Thymus (tissue), 14 donors: ENCODE measurements at places on chromosomes 7 and 10. TPM values are rescaled to one million over a fixed set of nuclear protein-coding genes. Genes with fewer than 3 reads are reported as not detected.

DNA sequence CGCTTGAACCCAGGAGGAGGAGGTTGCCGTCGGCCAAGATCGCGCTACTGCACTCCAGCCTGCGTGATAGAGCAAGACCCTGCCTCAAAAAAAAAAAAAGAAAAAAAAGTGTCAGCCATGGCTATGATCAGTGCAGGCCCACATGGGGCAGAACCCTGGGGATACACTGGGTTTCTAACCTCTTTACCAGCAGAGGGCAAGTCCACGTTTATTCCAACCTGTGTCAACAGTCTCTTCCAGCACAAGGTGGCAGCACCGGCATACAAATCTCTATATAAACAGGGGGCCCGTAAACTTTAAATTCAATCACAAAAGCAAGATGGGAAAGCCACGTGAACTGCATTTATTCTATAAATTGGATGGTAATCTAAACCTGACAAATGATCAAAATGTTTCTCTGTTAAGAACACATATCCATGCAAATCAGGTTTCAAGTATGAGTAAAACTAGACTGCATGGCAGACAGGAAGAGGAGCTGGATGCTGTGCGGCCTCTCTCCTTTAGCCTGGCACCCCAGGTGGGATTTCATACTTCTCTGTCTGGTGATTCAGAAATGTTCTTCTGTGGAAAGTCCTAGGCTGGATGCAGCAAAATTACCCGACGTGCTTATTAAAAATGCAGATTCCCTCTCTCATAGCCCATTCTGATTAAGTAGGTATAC lies 60.0 kb upstream of the STEAP1B start:
- peaks cover 14% of the 10 kb centered on the region for H3K27me3 ChIP-seq
- no peak overlapping the region for H3K4me3 ChIP-seq
- DNase-seq: peak; percentile 24
- H3K4me1 ChIP-seq: peaks cover 8% of the 10 kb centered on the region

The NDUFA5 gene
- 146 TPM for polyA plus RNA-seq

The ITPRID1 gene
- 0.02 TPM for polyA plus RNA-seq

GRCh38 chr7:135664046-135664589 lies 1.8 kb downstream of the STMP1 start:
- no peak overlapping the region for H3K27ac ChIP-seq
- no peaks in the 10 kb centered on the region for H3K36me3 ChIP-seq
- H3K4me1 ChIP-seq: peaks cover 16% of the 10 kb centered on the region
- H3K27me3 ChIP-seq: no peaks in the 10 kb centered on the region
- DNase-seq: no peak
- H3K4me3 ChIP-seq: no peak overlapping the region

- H3K4me3 ChIP-seq: no peak overlapping the region
- no peaks in the 10 kb centered on the region for H3K4me1 ChIP-seq
- DNase-seq: no peak
- H3K27me3 ChIP-seq: no peaks in the 10 kb centered on the region
Measured at GRCh38 chr10:124481717-124482116, 20.1 kb downstream of the LHPP start.

DNA sequence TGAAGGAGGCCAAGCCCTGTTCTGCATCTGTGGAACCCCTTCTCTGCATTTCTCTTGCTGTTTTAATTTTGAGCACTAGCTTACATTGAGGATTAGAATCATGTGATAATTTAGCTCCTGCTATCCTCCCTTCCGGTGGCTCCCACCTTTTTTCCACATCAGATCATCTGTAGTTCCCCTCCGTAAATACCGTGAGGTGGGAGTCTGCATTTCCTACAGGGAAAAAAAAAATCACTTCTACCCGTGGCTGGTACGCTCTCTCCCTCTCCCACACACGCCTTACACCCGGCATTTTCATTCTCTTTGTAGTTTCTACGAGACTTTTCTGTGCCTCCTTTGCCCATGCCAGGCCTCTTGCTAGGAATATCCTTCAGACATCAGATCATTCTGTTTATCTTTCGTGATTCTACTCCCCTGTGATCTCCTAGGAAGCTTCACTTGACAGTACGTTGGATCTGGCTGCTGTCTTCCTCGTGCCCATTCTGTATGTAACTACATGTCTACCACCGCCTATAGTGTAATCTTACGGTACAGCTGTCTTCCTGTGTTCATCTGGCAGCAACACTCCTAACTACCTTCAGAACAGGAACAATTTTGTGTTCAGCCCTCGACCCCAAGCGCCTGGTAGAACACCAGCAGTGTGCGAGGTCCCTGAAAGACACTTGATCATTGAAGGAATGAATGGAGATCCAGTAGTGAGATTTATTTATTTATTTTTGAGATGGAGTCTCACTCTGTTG lies 41.7 kb upstream of the OCM start:
- H3K4me1 ChIP-seq: no peaks in the 10 kb centered on the region
- no peak overlapping the region for H3K27ac ChIP-seq
- no peak overlapping the region for H3K4me3 ChIP-seq
- no peak for DNase-seq

The INMT gene
- polyA plus RNA-seq: 2.5 TPM
